ENCODE measurements at places on chromosomes 6 and 20.

- DNase-seq: no peak
Measured at GRCh38 chr6:56268266-56268665, 20.9 kb upstream of the COL21A1 start.

- DNase-seq: no peak
Measured at GRCh38 chr20:44704551-44704971, 10.6 kb upstream of the CCN5 start.

DNA sequence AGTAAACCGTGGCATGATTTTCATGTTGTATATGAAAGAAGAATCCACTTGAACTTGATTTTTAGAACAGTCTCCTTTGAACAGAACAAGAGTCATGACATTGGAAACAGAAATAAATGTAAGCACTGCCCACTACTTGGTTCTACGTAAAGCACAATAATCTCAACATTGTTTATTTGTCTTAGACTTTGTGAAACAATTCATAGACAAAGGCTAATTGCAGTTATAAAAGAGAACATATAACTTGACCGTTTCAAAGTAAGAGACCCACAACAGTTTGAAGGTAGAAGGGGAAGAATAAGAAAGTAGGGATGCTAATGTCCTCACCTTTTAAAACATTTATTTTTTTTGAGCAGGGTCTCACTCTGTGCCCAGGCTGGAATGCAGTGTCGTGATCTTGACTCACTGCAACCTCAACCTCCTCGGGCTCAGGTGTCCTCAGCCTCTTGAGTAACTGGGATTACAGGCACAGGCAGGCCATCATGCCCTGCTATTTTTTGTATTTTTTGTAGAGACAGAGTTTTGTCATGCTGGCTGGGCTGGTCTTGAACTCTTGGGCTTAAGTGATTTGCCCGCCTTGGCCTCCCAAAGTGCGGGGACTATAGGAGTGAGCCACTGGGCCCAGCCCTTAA is 71.1 kb downstream of the POPDC3 start:
- no peak for DNase-seq

DNA sequence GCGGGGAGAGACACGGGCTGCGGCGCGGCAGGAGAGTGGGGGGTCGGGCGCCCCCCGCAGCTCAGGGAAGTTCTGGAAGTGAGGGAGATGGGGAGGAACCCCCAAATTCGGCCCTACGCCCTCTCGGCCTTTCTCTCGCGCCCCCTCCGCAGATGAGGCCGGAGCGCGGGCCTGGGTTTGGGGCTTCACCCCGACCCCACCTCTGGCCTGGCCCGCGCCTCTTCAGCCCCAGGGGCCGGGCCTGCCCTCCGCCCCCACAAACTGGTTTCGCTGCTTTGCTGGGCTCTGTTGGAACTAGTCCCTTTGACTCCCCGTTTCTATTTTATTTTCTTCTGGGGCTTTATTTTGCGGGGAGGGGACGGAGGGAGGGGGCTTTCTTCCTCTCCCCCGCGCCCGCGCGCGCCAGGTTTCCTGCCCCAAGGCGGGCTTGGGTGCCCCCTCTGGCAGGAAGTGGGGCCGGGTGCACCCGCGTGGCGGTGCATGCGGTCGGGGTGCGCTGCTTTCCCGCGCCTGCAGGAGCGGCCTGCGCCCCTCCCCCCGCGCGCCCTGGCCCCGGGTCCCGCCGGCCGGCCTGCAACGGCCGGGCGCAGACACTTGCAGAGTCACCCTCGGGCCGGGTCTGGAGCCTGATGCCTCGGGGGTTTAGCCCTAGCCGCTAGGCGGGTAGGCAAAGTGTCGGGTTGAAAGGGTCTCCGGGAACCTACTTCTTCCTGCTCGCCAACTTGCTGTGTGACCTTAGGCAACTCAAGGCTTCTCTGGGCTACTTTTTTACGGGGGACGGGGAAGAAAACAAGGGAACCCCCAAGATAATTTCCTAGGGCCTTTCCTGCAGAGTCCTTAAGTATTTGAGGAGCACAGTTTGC is 1.3 kb downstream of the HMGA1 start:
- no peak for DNase-seq

DNA sequence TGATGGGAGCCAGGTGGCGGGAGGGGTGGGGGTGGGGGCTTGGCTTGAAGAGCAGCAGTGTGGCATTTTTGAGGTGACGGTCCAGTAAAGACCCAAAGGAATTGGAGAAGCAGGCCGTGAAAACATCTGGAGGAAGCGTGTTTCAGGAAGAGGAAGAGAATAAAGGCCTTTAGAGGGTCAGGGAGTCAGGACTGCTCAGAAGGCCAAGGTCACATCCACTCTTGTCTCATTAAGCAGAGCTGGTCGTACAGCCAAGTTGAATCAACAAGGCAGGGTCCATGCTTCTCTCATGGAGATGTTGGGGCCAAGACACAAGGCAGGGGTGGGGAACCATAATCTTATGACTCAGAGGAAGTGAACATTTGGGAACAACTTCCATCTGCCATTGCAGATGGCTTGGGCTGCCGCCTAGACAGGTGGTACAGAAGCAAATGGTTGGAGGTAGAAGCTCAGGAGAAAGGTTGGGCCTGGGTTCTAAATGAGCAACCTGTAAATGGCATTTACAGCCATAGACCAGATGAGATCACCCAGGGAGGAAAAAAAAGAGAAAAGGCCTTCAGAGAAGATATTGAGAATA is 179.6 kb downstream of the TTLL2 start:
- DNase-seq: no peak

GRCh38 chr6:52610745-52611355 is 34.0 kb upstream of the TRAM2 start:
- DNase-seq: no peak

DNA sequence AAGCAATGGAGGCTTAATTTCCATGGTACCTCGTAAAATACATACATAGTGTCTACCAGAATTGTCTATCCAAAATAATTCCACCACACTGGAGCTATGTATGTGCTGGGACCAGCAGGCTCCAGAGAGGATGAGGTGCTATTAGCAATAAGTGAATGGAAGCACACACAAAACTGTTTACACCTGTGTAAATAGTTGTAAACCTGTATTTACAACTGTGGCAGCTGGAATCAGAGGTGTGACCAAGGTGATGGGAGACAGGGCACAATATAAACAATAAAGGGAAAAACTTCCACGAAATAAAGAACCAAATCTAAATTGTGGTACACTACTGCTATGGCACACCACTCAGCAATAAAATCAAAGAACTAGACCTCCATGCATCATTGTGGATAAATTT is 14.4 kb downstream of the RARS2 start:
- no peak for DNase-seq

- DNase-seq: no peak
Measured at GRCh38 chr6:149170564-149171452, 146.7 kb upstream of the TAB2 start.

DNA sequence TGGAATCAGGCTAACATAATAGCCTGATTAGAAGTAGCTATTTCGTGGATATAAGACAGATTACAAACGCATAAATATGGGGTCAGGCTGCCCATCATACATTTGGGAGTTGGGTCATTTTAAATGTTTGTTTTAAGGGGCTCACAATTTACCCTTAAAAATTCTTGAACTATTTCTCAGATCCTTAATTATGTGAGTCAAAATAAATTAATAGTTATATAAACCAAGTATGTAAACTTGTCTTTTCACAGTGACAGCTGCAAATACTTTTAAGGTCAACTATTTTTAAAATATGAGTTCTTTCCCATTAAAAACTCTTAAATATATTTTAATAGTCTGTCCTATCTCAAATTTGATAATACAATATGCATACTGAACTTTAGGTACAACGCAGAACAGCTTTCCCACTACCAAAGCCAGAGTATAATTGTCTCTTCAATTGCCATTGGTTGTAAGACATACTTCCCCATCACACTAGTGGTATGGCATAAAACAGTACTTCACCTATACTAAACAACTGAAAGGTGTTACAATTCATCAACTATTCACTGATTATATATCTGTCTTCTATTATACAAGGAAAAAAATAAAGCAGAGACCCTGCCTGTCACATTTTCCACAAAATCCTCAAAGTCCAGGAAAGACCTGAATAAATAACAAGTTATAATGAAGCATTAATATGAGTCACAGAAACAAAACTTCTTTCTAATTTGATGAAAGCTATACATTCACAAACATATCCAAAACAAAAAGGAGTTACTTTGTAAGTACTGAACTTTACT is 80.8 kb upstream of the COL21A1 start:
- DNase-seq: no peak

GRCh38 chr6:18565231-18565630 is 178.1 kb downstream of the RNF144B start:
- DNase-seq: no peak

GRCh38 chr6:167094820-167095637 is 27.9 kb upstream of the CCR6 start:
- no peak for DNase-seq

DNA sequence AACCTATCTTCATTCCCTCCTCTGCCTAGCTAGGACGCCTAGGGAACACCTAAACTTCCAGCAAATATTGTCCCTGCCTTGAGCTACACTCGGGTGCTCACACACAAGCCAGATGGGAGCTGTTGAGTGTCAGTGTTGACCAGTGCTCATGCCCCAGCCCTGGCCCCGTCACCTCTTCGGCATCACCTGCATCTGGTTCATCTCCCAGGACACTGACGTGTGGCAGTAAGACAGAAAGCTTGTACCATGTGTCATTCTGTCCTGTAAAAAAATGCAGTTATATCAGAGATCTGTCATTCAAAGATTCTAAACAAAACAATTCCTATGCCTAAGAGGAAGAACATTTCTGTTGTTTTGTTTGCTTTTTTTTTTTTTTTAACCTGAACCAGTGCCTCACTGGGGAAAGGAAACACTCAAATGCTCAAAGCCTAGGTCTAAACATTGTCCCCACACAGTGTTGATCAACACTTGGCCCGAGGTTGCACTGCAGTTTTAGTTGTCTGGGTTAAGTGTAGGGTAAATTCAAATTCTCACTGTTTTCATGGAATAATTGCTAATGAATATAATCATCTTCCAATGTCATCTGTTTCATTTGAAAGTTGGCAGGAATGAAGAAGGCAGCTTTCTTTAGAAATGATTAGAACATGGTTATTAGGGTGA is 102.7 kb upstream of the SASH1 start:
- DNase-seq: no peak

- no peak for DNase-seq
Measured at GRCh38 chr6:16594849-16595248, 166.4 kb downstream of the ATXN1 start.

DNA sequence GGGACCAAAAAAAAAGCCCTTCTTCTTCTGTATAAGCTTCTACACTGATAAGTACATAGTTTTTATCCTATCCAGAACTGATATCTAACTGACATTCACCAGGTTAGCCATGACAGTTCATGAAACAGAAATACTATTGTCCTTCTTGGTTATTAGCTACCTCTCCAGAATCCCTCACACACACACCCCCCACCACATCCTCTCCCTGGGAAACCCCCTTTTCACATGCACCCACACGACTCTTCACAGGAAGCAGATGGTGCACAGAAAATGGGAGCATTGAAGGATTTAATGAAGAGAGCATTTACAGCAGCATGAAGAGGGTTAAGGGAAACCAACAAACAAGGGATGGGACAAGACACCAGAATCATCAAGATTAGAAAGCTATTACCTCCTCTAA is 88.9 kb downstream of the FHL5 start:
- DNase-seq: no peak

DNA sequence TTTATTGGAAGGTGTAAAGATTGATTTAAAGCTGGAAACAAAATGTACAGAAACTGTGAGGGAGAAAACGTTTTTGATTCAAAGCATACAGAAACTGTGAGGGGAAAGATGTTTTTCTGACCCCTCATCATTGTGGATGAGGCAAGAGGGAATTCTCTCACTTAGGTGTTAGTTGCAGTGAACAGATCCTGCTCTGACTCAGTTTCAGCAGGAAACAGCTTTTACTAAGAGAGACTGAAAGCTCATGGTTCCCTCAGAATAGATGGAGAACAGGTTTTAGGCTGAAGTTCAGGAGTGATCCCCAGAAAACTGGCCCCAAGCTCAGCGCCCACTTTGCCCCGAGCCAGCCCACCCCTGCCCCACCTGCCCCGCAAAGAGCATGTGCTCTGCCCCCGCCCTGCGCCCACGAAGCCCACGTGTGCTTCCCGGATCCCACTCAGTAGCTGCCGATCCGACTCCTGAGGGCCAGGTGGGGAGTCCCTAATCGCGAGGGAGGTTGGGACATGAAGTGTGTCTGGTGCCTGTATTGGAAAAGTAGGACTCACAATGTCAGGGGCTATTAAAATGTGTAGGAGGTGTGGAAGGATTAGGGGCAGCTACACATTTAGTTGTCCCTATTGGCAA is 41.2 kb downstream of the DUSP22 start:
- DNase-seq: no peak

- DNase-seq: no peak
Measured at GRCh38 chr6:158468666-158469065, 91.2 kb upstream of the TMEM181 start.

- no peak for DNase-seq
Measured at GRCh38 chr6:48883116-48883515, 579.9 kb downstream of the MMUT start.

- no peak for DNase-seq
Measured at GRCh38 chr20:24955045-24955444, 6.0 kb downstream of the CST7 start.

- DNase-seq: no peak
Measured at GRCh38 chr6:53931086-53931485, 136.3 kb downstream of the LRRC1 start.

DNA sequence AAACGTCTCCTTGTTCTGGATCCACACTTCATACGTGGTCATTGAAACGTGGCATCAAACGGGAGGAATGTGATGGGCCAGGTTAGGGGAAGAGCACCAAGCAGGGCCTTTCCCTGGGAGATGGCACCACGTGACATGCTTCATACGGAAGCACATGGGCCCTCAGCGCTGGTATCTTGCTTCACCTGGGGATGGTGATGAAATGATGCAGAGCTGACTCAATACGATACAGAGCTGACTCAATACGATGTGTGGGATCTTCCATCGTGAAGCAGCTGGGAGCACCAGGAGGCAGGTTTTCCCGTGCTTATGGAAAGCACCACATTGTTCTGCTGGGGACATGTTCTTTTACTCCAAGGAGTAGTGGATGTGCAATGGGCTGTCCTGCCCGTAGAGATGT is 22.5 kb upstream of the TAGAP start:
- DNase-seq: no peak

DNA sequence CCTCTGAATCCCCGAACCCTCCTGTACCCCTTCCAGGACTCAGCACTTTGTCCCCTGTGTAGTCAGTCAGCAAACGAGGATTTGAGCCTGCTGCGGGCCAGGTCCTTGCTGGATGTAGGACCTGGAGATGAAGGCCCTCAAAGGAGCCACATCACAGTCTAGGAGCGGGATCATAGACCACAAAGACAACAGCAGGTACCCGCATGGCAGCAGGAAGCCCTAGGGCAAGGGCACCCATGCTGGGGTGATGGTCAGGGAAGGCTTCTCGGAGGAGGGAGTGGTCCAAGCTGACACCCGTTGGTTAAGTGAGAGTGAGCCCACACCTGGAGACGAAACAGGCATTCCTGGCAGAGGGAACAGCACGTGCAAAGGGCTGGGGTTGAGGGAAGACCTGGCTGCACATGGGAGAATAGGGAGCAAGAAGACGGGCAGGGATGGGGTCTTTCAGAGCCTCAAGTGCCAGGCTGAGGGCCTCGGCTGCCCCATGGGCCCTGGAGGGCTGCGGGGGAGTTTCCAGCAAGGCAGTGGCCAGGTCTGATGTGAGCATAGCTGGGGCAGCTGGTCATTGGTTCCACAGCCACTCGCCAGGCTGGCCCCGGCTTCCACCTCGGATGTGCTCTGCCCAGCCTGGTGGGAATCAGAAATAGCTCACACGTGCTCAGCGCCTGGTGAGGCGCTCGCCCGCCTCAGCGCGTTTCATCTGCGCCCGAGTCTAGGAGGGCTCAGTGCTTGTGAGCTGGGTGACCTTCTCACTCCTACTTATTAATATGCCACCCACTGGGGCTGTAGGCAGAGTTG is 15.0 kb downstream of the DLGAP4 start:
- DNase-seq: no peak

GRCh38 chr6:134166511-134167261 is 114.3 kb upstream of the SLC2A12 start:
- DNase-seq: no peak
